ENCODE measurements at places on chromosomes 3 and 15.

DNA sequence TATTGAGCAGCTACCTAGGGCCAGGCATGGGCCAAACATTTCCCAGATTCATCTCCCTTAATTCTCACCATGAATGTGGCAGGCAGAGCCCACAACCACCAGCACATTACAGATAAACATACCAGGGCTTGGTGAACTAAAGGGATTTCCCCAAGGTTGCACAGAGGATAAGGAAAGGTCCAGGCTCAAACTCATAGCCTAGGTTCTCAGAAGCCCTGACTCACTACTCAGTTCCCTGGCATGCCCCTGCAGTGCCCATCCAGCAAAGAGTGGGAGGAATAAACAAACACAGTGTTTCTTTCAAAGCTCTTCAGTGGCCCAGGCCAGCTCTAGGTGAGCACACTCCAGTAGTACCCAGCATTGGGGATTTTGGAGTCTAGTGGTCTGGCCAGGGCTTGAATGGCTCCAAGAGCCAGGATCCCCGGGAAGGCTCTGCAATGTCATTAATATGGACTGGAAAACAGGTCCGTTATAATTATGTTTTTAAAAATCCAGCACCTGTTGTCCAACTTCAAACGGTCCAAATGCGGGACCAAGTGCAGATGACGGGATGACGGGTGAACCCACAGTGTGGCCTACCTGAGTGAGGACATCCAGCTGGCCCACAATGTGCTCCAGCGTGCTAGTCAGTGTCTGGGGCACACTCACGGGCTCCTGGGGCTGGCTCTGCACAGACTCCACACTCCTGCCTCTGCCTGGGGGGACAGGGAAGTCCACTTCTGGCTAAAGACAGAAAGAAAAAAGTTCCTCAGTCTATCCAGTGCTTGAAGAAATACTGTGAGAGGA lies 39.8 kb upstream of the DUSP7 start:
- DNase-seq: no peak

DNA sequence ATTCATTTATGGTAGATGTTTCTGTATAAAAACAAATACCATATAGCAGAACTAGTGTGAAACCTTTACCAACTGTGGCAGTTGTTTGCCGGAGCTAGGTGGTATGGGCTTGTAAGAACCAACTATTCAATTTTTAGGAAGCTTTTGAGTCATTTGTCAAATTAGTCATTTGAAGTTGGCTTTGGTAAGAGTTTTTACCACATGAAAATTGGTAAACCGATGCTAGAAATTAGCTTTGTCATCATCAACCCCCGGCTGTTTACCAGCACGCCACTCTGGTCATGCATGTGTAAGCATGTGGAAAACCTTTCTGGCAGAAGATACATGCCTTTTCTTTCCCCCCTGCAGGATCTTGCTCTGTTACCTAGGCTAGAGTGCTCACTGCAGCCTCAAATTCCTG lies 63.3 kb downstream of the IL1RAP start:
- no peak for DNase-seq

- peak; percentile 98 for DNase-seq
Measured at GRCh38 chr3:179604321-179605078, at the start of the genes MRPL47 and NDUFB5. Gene MRPL47, minus strand, starts transcription at chr3:179604638. Its CDS starts 14 bp downstream, at chr3:179604624. Gene NDUFB5, plus strand, starts transcription at chr3:179604794. Its CDS starts 22 bp downstream, at chr3:179604816.

- no peak for DNase-seq
Measured at GRCh38 chr3:143147707-143148106, 28.1 kb downstream of the CHST2 start.

DNA sequence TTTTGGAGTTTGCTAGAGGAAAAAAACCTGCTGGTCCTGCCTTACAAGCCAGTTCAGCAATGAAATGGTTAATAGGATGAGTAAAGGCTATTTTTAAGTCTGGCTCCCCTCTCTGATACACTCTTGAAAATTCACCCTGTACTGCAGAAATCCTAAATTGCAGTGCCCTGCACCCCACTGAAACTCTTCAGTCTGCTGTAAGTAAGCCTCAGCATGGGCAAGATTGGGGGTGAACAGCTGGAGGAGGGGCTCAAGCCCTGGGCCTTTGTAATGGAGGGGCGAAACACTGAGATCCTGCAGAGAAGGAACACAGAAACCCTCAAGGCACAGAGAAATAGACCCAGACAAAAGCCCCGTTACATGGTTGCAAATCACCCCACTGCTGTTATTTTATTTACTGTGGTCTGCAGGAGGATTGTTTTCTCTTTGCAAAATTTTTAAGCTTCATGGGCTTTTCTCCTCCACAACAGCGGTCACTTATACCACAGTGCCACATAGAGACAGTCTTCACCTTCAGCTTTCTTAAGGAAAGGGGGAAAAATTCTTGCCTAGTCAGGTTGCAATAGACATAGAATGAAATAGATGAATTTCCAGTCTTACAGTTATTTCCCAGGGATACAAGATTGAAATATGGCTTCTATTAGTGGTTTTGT lies 45.0 kb downstream of the SOX2 start:
- DNase-seq: no peak

GRCh38 chr3:172359231-172359630 lies 89.0 kb downstream of the GHSR start:
- no peak for DNase-seq

- no peak for DNase-seq
Measured at GRCh38 chr3:123089611-123090331, 22.9 kb downstream of the PDIA5 start.

DNA sequence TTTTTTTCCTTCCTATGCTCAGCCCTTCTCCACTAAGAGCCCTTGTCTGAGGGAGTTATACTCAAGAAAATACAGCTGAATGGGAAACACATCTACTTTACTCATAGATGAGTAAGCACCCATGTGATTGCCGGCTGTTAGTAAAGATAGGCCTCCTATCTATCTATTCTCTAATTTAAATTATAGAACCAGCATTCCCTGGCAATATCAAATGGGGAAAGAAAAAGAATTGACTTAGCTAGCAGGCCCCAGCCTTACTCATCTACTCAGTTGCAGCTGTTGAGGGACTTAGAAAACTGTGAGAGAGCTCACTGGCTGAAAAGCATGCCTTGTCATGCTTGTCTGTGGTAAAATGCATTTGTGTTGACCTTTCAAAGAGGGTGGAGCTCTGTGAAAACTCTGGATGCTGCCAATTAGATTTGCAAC lies 116.9 kb upstream of the LRRFIP2 start:
- DNase-seq: peak; percentile 61

DNA sequence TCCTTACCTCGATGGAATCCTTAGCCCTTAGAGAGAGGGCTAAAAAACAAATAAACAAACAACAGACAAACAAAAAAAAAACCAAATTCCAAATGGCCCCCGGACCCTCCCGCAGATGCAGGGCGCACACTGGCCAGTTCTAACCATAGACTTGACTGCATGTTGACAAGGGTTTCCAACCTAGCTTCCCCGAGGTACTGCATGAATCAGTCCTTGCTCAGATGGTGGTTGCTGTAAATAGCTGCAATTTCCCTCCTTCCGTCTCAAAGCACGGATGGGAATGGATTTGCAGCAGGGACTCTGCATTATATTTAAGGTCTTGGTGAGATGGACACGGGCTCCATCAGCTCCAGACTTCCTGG lies 162.8 kb downstream of the CD47 start:
- DNase-seq: peak; percentile 10

GRCh38 chr3:51354172-51354571 lies 30.9 kb upstream of the MANF start:
- no peak for DNase-seq

- DNase-seq: no peak
Measured at GRCh38 chr15:33454996-33455395, 144.2 kb downstream of the RYR3 start.

- DNase-seq: peak; percentile 87
Measured at GRCh38 chr3:111859061-111859973, at the start of gene PHLDB2. Gene PHLDB2, plus strand, starts transcription at chr3:111859265. Its CDS starts 24,813 bp downstream, at chr3:111884078.

- no peak for DNase-seq
Measured at GRCh38 chr15:80526556-80527340, 122.6 kb downstream of the ARNT2 start.

DNA sequence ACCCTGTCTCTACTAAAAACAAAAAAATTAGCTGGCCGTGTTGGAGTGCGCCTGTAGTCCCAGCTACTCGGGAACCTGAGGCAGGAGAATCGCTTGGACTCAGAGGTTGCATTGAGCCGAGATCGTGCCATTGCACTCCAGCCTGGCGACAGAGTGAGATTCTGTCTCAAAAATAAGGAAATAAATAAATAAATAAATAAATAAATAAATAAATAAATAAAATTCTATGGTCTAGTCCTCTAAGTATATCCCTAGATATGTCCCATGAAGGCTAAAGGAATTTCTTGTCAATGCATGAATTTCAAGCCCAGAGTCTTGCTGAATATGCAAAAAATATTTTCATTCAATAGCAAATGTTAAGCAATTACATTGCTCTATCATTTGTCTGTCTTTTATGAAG lies 149.0 kb downstream of the EPHA3 start:
- no peak for DNase-seq

All from lung microvascular endothelial cell (primary cell).